ENCODE measurements at places on chromosomes 3 and 15. TPM values are rescaled to one million over a fixed set of nuclear protein-coding genes. Genes with fewer than 3 reads are reported as not detected.

Gene SCN5A
- total RNA-seq, result 1.6 TPM

DNA sequence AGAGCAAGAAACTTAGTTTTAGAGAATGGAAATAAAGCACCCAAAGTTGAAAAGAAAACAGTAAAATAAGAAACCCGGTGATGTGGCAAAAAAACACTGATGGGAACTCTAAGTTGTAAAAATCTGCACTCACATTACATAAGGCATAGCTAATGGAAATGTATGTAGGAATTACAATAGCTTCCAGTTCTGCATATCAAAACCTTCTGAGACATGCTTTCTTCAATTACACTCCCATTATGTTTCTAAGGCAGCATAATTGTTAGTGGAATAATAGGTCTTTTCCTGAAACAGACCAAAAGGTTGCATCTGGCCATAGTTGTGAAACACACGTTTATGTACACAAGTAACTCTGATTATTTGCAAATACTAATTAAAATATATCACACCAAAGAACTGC, 41.4 kb downstream of the SLC30A4 start:
- DNase-seq, result no peak

DNA sequence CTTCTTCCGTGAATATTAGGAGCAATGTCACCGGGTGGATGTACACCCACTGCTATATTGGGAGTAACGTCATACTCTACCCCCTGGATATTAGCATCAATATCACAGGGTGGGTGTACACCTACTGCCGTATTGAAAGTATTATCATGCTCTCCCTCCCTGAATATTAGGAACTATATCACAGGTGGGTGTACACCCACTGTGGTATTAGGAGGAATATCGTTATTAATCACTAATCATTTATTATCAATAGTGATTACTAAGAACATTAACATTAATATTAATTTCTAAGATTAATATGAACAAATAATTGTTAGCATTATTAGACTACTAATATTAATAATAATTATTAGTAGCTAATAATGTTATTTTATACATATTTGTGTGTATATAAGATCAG, 21.4 kb upstream of the BMF start:
- DNase-seq, result no peak

DNA sequence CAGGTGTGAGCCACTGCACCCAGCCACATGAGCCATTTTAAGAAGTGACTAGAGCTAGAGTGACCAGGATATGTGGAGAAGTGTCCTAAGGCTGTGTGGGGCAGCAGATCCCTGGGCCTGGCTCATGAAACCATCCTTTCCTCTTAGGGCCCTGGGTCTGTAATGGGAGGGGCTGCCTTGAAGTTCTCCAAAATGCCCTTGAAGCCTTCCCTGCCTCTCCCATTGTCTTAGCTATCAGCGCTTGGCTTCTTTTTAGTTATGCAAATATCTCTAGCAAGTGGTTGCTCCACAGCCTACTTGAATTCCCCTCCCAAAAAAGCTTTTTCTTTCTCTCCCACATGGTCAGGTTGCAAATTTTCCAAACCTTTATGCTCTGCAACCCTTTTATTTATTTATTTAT, 112.4 kb upstream of the SPATA16 start:
- DNase-seq, result no peak

GRCh38 chr3:143000528-143000927, 842 bp upstream of the U2SURP start:
- DNase-seq, result peak; percentile 87
